ENCODE measurements at places on chromosomes 6 and 20.

DNA sequence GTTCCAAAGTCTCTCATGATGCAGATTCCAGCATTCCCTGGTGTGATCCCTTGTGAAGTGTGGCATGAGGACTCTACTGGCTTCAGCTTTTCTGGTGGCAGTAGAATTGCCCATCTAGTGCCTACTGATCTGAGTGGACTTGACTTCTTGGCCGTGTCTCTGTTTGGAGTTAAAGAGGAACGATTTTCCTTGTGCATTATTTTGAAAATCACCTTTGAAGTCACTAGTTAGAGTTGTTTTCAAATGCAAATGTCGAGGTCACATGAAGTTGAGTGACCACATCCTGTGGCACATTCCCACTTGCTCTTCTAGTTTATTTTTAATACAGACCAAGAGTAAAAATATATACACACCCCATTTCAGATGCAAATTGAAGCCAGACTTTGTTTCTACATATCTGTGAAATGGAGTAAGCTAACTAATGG is 270.7 kb upstream of the TAB2 start:
- no peak for DNase-seq

- DNase-seq: no peak
These were observed 6.1 kb downstream of the MDFI start for GRCh38 chr6:41644297-41644879.

GRCh38 chr6:88492824-88493223 is 326.7 kb upstream of the CNR1 start:
- no peak for DNase-seq

DNA sequence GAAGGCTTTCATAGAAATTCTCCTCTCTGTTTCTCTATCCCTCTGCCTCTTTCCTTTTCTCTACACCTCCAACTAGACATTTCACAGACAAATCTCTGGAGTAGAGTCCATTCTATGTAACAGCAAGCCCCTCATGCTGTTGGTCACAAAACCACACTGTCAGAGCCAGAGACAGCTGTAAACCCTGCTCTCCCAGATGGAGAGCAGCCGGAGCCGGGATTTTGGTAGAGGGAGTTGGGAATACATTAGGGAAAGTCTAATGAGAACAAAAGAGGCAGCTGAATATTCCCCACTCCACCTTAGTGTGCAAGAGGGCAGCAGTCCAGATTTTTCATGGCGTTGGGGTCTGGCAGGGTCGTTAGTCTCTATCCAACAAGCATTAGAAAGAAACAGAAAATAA is 68.3 kb upstream of the EDN1 start:
- peak; percentile 51 for DNase-seq

- no peak for DNase-seq
These were observed 25.3 kb downstream of the NRN1 start for GRCh38 chr6:5981126-5982026.

GRCh38 chr6:152338335-152339125 is 298.6 kb downstream of the SYNE1 start:
- DNase-seq: peak; percentile 60

DNA sequence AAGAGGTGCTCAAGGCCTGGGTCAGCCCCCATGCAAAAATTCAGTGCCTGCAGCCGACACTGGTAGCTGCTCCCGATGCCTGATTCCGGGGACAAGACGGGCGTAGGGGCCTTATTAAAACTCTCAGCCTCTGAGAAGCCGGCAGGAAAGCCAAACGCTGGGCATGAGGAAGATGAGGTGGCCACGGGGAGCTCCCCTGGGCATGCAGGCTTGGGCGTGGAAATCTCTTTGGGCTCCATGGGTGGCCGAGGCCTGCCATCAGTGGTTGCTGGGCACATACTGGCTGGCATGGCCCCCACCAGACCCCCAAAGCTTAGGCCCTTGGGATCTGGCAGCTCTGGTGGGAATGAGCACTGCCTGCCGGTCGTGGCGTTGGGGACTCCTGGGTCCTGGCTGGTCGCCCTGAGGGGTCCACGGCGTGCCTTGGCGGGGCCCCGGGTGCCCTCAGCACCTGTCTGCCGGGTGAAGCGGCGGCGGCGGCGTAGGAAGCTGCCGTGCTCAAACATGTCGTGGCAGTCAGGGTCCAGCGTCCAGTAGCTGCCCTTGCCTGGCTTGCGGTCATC is 586 bp downstream of the FOXS1 start:
- no peak for DNase-seq

GRCh38 chr6:14472986-14473337 is 355.4 kb downstream of the CD83 start:
- no peak for DNase-seq

- DNase-seq: peak; percentile 54
These were observed 1.1 kb upstream of the SAMD5 start for GRCh38 chr6:147507162-147508041.

GRCh38 chr6:86820750-86821149 is 116.6 kb upstream of the HTR1E start:
- DNase-seq: no peak

DNA sequence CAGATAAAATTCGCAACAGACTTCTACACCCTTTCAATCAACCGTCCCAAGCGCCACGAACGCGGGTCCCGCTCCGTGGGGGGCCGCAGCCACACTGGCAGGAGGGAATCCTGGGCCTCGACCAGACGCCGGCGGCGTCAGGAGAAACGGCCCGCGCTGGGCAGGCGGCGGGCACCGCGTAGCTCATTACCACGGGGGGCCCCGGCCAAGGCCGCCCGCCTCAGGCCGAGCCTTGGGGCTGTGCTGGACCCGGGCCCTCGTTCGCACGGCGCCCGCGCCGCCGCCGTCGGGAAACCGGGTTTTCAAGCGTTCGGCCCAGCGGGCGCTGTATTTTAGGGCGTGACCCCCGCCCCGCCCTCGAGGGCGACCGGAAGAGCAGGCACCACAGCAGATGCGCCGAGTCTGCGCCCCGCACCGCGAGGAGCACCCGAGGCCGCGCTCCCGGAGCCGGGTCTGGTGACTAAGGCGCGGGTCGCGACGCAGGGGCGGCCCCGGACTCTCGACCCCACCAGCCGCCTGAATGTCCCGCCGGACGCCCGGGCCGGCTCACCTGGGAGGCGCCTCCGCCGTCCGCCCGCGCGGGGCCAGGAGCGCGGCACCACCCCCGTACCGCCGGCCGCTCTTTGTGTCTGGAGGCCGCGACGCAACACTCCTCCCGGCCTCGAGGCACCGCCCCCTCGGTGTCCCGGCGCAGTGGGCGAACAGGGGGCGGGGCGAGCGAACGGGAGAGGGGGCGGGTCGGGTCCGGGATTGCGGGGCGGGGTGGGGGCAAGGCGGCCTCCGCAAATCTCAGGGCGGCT is at the start of gene NINL:
Gene NINL, minus strand, starts transcription at position 627 of the 800 bp plus-strand sequence. CDS start 58,944 bp downstream, outside the sequence.
- peak; percentile 90 for DNase-seq

DNA sequence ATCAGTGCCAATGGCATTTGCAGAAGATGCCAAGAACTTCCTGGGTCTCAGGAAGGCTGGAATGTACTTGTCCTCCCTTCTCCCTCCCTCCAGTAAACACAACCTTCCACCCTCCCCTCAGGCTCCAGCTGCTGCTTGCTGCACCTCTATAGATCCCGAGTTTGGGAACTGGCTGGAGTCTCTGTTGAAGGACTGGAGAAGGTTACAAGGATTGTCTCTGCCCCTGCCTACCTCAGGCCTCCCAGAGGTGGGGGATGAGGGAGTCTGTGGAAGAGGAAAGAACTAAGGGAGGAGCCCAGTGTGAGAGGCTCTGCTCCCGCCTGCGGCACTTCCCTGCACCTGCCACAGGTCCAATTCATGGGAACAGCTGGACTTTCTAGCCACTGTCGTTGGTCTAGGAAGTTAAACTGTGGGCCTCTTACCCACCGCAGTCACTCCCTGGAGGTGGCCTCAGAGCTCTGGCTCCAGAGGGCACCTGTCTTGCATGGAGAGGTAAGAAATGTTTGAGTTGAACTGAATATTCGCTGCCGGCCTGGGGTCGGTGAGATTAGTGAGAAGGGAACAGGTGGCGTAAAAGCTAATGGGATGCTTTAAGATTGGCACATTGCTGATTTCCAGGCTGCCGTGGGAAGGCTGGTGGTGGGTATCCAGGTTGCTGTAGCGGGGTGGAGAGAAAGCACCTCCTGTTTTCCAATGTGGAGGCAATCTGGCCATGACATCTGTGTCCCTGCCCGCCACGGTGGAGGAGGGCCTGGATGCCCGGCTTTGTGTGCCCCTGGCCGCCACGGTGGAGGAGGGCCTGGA is 54.3 kb downstream of the PPP1R14C start:
- DNase-seq: no peak

DNA sequence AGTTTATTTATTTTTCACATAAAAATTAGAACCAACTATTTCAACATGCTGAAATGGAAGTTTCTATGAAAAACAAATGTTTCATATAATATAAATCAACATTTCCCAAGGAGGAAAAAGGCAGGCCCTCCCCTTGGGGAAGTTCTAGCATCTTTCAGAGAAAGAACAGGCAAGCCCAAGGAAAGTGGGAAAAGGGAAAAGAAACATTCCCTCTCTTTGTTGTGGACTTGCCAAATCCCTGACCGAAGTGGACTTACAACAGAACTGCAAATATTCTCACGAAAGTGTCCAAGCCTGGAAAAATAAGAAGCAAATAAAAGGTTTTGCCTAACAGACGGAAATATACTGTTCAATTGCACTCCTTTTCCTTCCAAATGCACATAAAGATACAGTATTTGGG is 214.4 kb downstream of the ATXN1 start:
- no peak for DNase-seq

- no peak for DNase-seq
These were observed 242.9 kb downstream of the KCNQ5 start for GRCh38 chr6:72864799-72865198.

- DNase-seq: no peak
These were observed 81.1 kb upstream of the PIM1 start for GRCh38 chr6:37088897-37089296.

GRCh38 chr6:13563009-13563408 is 11.4 kb upstream of the SIRT5 start:
- DNase-seq: no peak

DNA sequence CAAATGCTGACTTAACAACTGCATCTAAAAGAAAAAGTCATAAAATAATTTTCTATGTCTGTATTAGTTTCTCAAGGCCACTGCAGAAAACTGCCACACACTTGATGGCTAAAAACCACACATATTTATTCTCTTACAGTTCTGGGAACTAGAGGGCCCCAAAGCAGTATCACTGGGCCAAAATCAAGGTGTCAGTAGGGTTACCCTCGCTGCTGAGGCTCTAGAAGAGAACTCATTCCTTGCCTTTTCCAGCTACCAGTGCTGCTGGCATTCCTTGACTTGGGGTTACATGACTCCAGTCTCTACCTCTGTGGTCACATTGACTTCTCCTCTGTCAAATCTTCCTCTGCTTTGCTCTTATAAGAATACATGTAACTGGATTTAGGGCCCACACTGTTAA is 124.6 kb upstream of the THEMIS start:
- no peak for DNase-seq

GRCh38 chr20:60381643-60382400 is 423.6 kb downstream of the CDH26 start:
- DNase-seq: no peak

DNA sequence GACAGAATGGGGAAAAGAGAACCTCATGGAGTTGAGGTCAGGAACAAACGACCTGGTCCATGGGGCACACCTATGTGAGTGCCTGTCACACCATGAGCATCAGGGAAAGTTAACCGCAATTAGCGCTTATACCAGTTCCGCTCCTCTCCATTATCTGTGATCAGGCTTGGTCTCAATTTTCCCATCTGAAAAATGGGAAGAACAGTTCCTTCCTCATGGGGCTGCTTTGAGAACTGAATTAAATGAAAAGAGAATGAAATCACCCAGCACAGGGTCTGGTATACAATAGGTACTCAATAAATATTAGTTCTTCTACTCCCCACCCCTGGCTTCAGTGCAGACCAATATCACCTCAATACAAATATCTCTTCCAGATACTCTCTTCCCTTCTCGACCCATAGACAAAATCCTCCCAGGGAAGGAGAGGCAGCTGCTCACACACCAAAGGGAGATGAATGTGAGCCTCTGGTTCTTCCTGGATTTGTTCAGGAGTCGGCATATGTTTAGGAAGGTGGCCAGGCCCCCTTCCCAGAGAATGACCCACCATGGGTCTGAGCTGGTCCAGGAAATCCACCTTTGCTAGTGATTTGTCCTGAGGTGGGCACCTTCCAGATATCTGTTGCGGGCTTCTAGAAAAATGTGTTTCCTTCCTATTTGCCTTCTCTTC is 2.4 kb upstream of the PTGIS start:
- no peak for DNase-seq

DNA sequence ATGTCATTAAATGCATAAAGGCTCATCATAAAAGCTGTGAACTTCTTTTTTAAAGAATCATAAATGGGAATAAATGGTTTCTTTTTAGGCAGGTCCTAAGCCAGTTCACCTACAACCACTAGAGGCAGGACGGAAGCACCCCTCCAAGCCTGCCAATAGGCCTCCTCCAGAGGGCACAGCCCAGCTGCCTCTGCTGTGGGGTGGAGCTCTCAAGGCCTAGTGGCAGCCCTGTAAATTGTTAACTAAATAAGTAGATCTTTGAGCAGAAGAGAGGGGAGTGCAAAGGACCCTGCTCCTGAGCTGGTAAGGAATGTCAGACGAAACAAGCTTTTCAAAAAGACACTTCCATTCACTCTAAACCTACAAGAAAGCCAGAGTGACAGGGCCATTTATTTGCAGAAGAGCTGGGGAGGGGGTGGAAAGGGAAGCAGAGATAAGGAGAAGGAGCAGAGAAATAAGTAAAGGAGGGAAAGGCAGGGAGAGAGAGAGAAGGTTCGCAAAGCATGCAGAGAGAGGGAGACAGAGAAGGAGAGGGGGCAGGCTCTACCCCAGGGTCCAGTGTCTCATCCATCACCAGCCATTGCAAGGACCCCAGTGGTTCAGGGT is 18.0 kb upstream of the MAFB start:
- no peak for DNase-seq

DNA sequence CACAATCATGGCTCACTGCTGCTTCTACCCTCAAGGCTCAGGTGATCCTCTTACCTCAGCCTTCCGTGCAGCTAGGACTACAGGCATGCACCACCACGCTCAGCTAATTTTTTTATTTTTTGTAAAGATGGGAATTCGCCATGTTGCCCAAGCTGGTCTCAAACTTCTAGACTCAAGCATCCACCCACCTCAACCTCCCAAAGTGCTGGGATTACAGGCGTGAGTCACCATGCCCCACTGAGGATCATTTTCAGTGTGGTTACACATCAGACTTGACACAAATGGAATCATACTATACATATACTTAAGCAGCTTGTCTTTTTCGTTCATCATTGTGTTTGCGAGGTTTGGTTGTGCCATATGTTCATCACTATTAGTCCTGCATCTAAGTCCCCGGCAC is 26.6 kb downstream of the ZC3H12D start:
- no peak for DNase-seq
